ENCODE measurements at places on chromosomes 12 and 14. TPM values are rescaled to one million over a fixed set of nuclear protein-coding genes. Genes with fewer than 3 reads are reported as not detected.
A peak's percentile ranks its signal among the peaks of the same experiment; 100 is the strongest.

PPP4R4 gene
- 6.6 TPM for polyA plus RNA-seq

CDKL1 gene
- polyA plus RNA-seq, result 11.9 TPM

CNTN1 gene
- polyA plus RNA-seq, result 26.7 TPM

GRIN2B gene
- 0.13 TPM for polyA plus RNA-seq

KLRD1 gene
- 0.12 TPM for polyA plus RNA-seq

C1R gene
- 1,393 TPM for polyA plus RNA-seq

FAIM2 gene
- polyA plus RNA-seq, result 1.0 TPM

DNA sequence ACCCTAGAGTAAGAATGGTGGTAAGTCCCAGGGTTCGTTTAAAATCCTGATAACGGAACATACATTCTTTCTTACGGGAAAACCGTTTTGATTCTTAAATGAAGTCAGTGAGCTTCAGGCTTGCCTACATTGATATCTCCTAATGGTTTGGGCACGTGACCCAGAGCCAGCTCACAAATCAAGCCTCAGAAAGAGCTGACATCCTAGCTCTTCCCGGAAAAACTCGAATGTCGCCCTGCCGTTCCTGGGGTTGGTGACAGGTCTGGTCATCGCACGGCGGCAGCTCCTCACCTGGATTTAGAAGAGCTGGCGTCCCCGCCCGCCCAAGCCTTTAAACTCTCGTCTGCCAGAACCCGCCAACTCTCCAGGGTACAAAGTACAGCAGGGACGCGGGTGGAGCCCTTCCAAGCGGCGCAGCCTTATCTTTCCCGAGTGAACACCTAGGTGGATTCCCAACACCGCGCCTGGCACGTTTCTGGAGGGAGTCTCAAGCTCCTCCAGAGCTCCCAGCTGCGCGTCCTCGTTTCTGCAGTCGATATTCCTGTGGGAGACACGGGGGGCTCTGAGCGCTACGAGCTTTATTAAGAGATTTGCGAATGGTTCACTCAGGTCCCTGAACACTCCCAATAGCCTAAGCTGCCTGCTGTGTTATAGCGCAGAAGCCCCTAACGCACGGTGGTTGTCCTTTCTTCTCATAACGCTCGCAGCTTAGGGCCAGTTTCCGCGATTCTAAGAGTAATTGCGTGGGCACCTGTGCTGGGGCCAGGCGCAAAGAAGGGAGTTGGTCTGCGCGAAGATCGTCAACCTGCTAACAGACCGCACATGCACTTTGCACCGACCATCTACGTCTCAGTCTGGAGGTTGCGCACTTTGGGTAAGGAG, at the start of gene SSTR1:
TSS of gene SSTR1 (plus strand) at position 169 of the 882 bp plus-strand sequence. CDS start 1,486 bp downstream, outside the sequence.
- H3K27me3 ChIP-seq, result no peaks in the 10 kb centered on the region
- no peak within 1 kb of the TSS for H3K27ac ChIP-seq
- H3K36me3 ChIP-seq, result no peaks in the 10 kb centered on the region
- peaks cover 4% of the 10 kb centered on the region for H3K4me1 ChIP-seq
- H3K4me3 ChIP-seq, result peak within 1 kb of the TSS; percentile 9

GRCh38 chr14:103828315-103828967, 18.9 kb downstream of the PPP1R13B start:
- H3K36me3 ChIP-seq, result no peaks in the 10 kb centered on the region
- H3K27me3 ChIP-seq, result no peaks in the 10 kb centered on the region
- peaks cover 3% of the 10 kb centered on the region for H3K4me1 ChIP-seq
- peak; percentile 65 for DNase-seq
- H3K27ac ChIP-seq, result no peak overlapping the region

GRCh38 chr14:71654810-71655209, 277.4 kb upstream of the RGS6 start:
- H3K36me3 ChIP-seq, result no peaks in the 10 kb centered on the region
- H3K27ac ChIP-seq, result no peak overlapping the region
- H3K27me3 ChIP-seq, result no peaks in the 10 kb centered on the region

DNA sequence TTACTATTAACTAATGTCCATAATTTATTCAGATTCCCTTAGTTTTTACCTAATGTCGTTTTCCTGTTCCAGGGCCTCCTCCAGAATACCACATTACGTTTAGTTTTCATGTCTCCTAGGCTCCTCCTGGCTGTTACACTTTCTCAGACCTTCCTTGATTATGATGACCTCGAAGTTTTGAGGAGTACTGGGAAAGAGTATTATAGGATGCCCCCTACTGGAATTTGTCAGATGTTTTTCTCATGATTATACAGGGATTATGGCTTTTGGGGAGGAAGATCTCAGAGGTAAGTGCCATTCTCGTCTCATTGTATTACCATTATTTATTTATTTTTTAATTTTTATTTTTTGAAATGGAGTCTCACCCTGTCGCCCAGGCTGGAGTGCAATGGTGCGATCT, 17.7 kb upstream of the C1S start:
- H3K4me1 ChIP-seq, result no peaks in the 10 kb centered on the region
- DNase-seq, result no peak
- no peaks in the 10 kb centered on the region for H3K27me3 ChIP-seq
- H3K27ac ChIP-seq, result no peak overlapping the region
- no peak overlapping the region for H3K4me3 ChIP-seq
- H3K36me3 ChIP-seq, result no peaks in the 10 kb centered on the region

GRCh38 chr14:30553311-30553989, 5.5 kb upstream of the G2E3 start:
- no peak for DNase-seq
- H3K27ac ChIP-seq, result no peak overlapping the region
- no peaks in the 10 kb centered on the region for H3K36me3 ChIP-seq
- no peak overlapping the region for H3K4me3 ChIP-seq

DNA sequence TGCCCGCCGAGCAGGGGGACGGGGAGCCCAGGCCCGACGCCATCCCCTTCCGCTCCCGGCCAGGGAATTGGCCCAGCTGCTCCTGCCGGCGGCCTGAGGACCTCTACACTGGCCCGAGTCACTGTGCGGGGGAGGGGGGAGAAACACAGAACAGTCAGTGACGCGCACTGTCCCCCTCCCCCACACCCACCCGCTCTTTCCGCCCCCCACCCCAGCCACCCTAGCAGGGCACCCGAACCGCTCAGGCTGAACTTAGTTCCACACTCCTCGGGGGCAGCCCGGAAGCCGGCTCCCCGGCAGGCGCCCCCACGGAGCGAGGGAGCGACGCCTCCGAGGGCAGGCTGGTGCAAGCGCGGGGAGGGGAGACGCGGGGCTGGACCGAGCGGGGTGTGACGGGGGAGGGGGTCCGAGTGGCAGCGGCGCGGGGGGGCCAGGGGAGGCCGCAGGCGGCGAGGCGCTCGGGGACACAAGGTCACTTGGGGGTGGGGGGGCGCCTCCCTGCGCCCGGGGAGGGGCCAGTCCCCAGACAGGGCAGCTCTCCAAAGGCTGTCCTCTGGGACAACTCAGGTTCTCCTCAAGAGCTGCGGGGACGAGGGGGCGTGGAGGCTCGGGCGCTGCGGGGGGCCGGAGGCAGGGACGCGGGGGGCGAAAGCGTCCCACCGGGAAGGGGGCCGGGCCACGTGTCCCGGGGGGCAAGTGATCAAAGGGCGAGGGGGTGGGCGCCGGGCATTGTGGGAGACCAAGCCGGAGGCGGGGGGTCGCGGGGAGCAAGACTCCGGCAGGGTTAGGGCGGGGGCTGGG, 648 bp downstream of the CHD4 start:
- peak overlapping the region; percentile 93 for H3K27ac ChIP-seq
- no peaks in the 10 kb centered on the region for H3K36me3 ChIP-seq
- peak; percentile 85 for DNase-seq
- H3K27me3 ChIP-seq, result no peaks in the 10 kb centered on the region
- peak overlapping the region; percentile 98 for H3K4me3 ChIP-seq
- H3K4me1 ChIP-seq, result peaks cover 23% of the 10 kb centered on the region

- H3K36me3 ChIP-seq, result no peaks in the 10 kb centered on the region
- peak; percentile 19 for DNase-seq
- peaks cover 8% of the 10 kb centered on the region for H3K4me1 ChIP-seq
- no peak overlapping the region for H3K4me3 ChIP-seq
- no peak overlapping the region for H3K27ac ChIP-seq
Measured at GRCh38 chr12:6950401-6950801, 755 bp upstream of the PTPN6 start.

- no peak overlapping the region for H3K4me3 ChIP-seq
- no peaks in the 10 kb centered on the region for H3K36me3 ChIP-seq
- no peak for DNase-seq
- no peaks in the 10 kb centered on the region for H3K27me3 ChIP-seq
Measured at GRCh38 chr12:87413784-87414183, 615.4 kb downstream of the C12orf50 start.

DNA sequence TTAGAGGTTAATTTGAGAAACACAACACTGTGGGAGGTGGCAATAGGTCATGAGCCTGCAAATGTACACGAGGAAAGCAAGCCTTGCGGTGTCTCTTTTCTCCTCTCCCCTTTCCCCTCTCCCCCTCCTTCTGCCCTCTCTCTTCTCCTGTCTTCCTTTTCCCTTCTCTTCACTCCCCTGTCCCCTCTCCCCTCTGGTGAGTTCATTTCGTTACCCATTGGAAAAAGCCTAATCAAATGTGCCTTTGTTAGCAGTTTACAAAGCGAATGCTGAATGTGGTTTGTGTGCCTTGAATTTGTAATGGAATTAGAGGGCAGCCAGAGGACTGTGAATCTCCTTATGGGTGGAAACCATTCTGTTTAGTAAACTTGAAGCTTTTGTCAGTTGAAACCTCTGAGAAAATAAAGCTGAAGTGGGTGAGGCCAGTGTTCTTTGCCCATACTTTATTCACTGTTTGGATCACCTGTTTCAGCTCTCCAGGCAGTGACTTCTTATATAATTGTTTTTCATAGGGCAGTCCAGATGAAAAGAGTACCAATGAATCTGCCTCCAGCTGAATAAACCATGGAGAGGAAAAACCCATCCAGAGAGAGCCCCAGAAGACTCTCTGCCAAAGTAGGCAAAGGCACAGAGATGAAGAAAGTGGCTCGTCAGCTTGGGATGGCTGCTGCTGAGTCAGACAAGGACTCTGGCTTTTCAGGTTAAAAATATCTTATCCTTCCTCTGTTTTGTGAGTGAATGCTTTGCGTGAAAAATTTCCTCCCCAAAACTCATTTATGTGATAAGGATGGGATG, 7.3 kb downstream of the CIPC start:
- H3K27ac ChIP-seq, result no peak overlapping the region
- no peak for DNase-seq
- peaks cover 1% of the 10 kb centered on the region for H3K4me1 ChIP-seq
- H3K27me3 ChIP-seq, result no peaks in the 10 kb centered on the region

DNA sequence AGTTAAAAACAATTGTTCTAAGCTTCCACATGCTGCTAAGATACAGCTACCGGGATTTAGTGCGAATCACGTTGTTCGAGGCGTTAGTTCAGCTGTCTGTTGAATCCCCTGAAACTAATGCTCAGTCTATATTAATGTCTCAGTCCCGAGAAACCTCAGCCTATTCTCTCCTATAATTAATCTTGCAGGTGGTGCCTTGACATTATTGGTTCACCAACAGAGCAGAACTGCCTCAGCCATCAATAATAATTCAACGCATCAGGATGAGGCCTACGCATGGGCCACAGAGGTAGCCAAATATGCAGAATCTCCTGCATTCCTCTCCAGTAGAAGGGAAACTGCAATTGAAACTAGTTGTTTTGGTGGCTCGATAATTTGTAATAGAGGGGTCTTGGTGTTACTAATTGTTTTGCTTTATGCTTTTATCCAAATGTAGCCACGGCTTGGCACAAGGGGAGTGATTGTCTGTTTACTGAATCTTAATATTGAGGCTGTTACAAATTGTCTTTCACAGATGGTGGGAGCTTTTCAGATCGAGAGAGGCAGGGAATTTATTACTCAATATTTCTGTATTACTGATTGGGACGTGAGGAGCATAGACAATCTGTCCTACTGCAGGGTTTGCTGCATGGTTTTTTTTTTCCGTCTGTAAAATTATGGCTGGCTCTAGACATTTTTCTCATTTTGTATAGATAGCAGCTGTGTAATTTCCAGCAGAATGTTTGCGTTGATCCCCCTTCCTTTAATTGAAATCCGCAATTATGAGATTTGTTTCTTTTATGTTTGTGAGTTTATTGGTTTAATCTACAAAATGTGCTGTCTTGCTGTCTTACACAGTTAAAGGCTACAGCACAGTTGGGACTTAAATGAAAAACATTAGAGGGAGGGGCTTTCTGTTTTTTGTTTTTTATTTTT, 1036.5 kb upstream of the NOVA1 start:
- DNase-seq, result no peak
- no peaks in the 10 kb centered on the region for H3K4me1 ChIP-seq
- no peak overlapping the region for H3K27ac ChIP-seq
- H3K4me3 ChIP-seq, result no peak overlapping the region
- H3K27me3 ChIP-seq, result no peaks in the 10 kb centered on the region

GRCh38 chr12:25780771-25781170, 177.7 kb upstream of the RASSF8 start:
- H3K27me3 ChIP-seq, result no peaks in the 10 kb centered on the region
- H3K27ac ChIP-seq, result no peak overlapping the region
- H3K36me3 ChIP-seq, result no peaks in the 10 kb centered on the region
- no peaks in the 10 kb centered on the region for H3K4me1 ChIP-seq
- DNase-seq, result no peak

DNA sequence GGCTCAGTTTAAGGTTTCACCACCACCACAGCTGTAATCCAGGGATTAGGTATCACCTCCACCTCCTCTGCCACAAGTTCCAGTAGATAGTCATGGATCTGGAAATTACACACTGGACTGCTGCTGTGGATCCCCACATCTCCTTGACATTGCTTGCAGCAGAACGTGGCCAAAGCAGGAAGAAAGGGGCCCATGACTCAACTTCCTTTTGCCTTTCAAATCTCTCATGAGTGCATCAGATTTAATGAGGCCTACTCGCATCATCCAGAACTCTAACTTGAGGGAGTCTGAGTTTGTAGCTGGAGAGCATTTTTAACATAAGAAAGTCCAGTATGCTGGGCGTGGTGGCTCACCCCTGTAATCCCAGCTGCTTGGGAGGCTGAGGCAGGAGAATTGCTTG, 29.2 kb upstream of the TMED10 start:
- H3K36me3 ChIP-seq, result no peaks in the 10 kb centered on the region
- H3K4me3 ChIP-seq, result no peak overlapping the region
- H3K27me3 ChIP-seq, result no peaks in the 10 kb centered on the region
- DNase-seq, result no peak

GRCh38 chr12:7503686-7504415, at the start of gene CD163:
Gene CD163, minus strand, starts transcription at chr12:7503777. Its CDS starts 87 bp downstream, at chr12:7503690.
- no peak for DNase-seq
- no peak within 1 kb of the TSS for H3K27ac ChIP-seq
- no peaks in the 10 kb centered on the region for H3K36me3 ChIP-seq
- H3K4me1 ChIP-seq, result no peaks in the 10 kb centered on the region

DNA sequence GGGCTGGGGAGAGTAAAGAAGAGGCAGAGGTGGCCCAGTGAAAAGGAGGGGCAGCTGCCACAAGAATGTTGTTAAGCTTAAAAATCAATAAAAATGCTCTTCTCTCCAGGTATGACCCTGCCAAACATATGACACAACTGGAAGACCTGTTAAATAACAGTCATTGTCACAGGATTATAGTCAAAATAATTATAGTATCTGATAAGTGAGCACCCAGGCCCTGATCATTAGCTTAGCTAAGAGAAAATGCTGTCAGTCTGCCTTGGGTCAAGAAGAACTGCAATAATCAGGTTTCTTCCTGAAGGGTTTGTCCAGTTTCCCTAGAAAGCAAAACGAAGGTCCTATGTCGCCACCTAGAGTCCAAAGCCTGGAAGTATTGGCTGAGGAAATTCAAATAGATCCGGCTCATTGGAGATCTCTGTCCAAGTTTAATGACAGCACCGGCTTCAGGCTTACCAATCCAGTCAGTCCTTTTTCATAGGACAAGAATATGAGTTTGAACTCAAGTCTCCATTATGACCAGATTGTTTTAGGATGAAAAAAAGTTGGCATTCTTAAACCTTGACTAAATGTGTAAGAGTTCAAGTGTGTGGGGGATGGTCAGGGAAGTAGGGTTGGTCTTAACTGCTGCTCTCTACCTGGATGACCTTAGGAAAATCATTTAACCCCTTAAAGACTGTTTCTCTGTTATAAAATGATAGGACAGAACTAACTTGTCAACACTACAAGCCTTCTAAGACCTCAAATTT, 22.5 kb upstream of the NKX2-8 start:
- no peaks in the 10 kb centered on the region for H3K27me3 ChIP-seq
- H3K27ac ChIP-seq, result no peak overlapping the region
- no peaks in the 10 kb centered on the region for H3K4me1 ChIP-seq
- no peaks in the 10 kb centered on the region for H3K36me3 ChIP-seq
- H3K4me3 ChIP-seq, result no peak overlapping the region

Data from ovary (tissue), 10 donors.